ENCODE measurements at places on chromosomes 4 and X.

DNA sequence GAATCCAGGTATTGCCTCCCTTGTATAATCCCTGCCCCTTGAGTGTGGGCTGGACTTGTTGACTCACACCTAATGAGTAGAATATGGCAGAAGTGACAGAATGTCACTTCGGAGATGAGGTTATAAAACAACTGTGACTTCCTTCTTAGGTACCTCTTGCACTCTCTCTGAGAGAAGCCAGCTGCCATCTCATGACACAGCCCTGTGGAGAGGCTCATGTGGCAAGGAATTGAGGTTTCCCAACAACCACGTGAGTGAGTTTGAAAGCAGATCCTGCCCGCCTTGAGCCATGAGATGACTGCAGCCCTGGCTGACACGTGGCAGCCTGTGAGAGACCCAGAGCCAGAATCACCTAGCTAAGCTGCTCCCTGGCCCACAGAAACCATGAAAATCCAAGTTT, 13.5 kb downstream of the ASB11 start:
- no peak for DNase-seq

DNA sequence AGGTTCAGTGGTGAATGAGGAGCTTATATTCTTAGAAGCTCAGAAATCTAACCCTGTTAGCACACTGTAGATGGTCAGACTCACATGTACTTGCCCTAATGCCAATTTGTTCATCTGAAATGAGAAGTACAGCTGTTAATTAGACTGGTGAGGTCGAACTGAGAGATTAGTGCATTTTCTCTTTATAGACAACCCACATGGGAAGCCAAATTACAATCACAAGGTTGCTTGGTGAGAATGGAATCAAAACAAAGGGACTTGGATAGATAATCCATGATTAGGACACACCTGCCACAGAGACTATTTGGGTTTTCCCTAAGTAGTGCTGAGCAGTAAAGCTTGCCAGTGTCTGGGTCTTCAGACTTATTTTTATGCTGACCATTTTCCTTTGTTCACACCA, 88.3 kb downstream of the POLA1 start:
- DNase-seq: no peak

GRCh38 chrX:10254739-10255138, 98.0 kb downstream of the CLCN4 start:
- DNase-seq: no peak

DNA sequence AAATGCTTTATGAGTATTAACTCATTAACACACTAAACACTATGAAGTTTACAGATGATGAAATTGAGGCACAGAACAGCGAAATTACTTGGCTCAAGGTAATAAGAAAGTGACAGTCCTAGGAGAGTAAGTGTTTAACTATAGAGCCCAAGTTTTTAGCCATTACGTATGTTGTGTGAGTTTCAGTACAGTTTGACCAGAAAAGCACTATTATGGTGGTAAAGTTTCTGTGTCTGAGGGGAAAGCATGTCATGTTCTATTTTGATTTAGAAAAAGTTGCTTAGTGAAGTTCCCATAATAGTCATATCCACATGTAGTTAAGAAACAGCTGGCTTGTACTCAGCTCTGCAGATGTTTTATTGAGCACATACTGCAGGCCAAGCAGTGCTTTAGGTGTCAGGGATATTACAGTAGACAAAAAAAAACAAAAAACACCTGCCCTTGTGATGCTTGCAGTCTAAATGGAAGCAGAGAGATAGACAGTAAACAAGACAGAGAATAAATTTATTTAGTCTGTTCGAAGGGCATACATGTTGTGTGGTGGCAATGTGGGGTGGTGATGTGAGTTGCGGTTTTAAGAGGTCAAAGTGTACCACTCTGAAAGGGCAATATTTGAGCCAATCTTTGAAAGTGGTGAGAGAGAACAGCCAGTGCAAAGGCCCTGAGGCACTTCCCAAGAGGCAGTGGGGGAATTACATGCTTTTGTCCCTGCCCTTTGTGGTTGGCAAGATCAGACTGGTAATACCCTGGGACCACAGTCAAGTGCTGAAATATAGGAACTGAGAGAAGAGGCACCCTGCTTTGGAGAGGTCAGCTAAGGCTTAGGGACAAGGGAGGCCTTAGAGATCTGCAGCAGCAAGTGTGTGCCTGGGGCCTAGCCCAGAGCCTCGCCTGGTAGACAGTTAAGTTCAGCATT, 6.2 kb downstream of the TMEM131L start:
- no peak for DNase-seq

DNA sequence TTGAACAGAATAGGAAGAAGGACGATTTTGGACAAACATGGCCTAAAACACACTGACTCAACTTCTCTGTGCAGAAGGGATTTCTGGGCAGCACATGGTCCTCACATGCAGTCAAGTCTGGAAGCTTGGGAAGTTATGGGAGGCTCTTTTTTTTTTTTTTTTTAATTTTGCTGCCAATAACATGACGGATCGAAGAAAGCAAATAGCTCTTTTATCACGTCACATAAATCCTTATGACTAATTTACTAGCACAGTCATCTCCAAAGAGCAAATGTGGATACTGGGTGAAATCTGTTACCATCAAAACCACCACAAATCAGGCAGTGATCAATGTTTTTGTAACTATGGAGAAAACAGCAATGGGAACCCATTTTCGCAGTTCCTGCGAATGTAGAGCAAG, 193.3 kb upstream of the FAM9B start:
- no peak for DNase-seq

DNA sequence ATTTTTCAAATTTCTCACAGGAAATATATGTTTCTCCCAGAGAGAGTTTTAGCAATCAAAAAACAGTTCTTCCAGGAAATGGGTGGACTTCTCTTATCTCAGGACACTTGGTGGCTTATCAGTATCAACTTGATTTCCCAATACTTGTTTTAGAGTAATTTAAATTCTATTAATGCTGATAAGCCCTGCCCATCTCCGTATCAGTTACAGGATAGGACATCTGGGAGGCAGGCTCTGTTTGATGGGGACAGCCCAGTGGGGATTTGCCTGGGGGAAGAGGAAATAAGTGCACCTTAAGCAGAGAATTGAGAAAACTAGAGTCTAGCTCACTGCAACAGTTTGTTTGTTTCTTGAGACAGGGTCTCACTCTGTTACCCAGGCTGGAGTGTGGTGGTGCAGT, 43.2 kb upstream of the PDGFRA start:
- no peak for DNase-seq

GRCh38 chrX:150774798-150775568, 81.8 kb downstream of the MTMR1 start:
- no peak for DNase-seq

GRCh38 chr4:169620880-169621248, 486 bp downstream of the CLCN3 start:
- DNase-seq: no peak

- DNase-seq: no peak
These were observed 312.0 kb downstream of the CAMK2D start for GRCh38 chr4:113449410-113449974.

- no peak for DNase-seq
These were observed 78.1 kb downstream of the BMP15 start for GRCh38 chrX:50988649-50989048.

- DNase-seq: no peak
These were observed 33.5 kb upstream of the KLF3 start for GRCh38 chr4:38630519-38630918.

GRCh38 chr4:93042746-93043145, 739.0 kb downstream of the GRID2 start:
- DNase-seq: no peak

GRCh38 chr4:75878246-75878756, 24.0 kb downstream of the PPEF2 start:
- DNase-seq: no peak

DNA sequence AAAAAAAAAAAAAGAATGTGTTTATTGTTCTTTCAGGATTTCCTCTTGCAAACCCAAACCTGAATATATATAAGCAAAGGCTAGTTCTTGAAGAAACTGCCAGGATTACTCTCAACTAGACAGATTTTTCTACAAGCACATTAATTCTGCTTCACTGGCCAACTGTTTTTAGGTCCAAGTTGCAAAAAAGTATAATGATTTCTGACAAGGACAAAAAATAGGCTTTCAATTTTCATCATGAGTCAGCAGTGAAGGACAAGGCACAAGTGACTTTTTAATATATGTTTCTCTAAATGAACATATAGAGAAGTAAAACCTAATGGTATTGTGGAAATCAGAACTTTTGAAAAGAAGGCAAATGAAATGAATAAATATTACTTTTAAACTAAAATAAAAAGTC, 73.7 kb downstream of the ELOVL6 start:
- DNase-seq: no peak

DNA sequence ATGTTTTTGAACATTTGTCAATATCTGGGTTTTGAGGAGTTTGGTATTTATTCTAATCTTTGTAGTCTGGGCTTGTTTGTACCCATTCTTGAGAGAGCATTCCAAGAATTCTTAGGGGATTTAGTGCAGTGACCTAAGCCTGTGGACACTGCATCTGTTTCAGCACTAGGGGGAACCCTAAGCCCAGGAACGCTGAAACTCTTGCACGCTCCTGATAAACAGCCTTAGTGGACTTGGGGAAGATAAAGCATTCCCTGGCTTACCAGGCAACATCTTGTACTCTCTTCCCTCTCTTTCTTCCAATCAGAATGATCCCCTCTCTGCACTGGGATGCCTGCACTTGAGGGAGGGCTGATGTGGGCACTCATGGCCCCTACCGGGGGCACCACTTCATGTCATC, 654.9 kb upstream of the HTR2C start:
- no peak for DNase-seq

GRCh38 chr4:180809439-180809838, 1433.8 kb upstream of the TENM3 start:
- no peak for DNase-seq

DNA sequence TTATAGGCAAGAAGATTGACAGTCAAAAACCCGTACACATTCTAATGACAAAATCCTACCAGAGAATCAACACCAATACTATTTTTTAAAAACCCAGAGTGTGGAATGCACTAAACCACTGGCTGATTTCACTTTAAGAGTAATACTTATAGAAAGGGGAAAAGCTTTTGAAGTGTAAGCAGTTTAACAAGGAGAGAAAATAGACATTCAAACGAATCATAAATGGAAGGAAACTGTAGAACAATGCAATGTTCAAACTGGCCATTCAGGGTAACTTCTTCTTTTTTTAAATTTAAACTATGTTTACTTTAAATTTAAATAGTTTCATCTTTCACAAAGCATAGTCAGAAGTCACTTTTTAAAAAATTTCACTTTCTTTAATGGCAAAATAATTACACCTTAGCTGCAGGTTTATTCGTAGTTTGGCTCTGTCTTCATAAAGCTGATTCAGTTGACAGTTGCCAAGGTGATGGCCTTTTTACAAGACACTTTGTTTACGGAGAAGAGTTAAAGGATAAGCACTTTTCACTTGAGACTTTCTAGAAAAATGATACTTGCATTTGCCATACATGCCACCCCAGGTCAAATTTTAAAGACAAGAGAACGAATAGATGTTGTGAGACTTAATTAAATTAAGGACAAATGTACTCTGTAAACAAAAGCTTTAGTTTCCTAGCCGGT, 82.4 kb upstream of the KLF3 start:
- no peak for DNase-seq

GRCh38 chr4:70715097-70715496, 6.7 kb upstream of the RUFY3 start:
- no peak for DNase-seq

DNA sequence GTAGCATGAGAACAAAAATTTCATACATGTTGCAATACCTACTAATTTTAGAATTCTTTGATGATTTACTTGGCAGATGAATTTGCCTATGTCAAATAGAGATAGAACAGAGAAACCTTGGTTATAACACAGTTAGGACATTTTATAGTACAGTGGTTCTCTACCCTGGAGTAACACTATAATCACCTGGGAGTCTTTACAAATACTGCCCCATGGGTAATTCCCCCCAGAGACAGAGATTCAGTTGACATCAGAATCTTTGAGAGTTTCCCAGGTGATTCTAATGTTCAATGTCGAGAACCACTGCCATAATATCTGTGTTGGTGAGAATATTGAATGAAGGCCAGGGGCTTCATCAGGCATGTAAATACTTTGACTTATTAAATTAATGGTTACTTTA, 401.3 kb upstream of the NDST4 start:
- no peak for DNase-seq

DNA sequence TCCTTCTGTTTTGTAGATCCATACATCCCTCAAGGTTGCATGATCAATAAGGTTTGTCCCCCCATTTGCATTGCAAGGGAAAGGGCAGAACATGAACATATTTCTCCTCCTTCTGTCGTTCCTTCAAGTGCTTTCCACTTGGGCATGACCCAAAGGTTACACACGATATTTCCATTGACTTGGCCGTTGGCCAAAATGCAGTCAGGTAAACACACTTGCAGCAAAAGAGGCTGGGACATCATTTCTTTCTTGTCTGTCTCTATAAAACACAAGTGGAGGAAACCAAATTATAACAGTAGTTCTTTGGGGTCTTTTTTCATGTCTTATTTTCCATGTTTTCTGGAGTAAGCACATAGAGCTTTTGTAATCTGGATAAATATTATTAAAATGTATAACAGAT, 156.1 kb downstream of the FRAS1 start:
- DNase-seq: no peak

GRCh38 chrX:101287402-101287801, 3.7 kb downstream of the TAF7L start:
- DNase-seq: no peak

GRCh38 chr4:163606896-163607691, 112.6 kb downstream of the TMA16 start:
- no peak for DNase-seq

GRCh38 chr4:25466966-25467697, 90.1 kb downstream of the ANAPC4 start:
- DNase-seq: no peak

DNA sequence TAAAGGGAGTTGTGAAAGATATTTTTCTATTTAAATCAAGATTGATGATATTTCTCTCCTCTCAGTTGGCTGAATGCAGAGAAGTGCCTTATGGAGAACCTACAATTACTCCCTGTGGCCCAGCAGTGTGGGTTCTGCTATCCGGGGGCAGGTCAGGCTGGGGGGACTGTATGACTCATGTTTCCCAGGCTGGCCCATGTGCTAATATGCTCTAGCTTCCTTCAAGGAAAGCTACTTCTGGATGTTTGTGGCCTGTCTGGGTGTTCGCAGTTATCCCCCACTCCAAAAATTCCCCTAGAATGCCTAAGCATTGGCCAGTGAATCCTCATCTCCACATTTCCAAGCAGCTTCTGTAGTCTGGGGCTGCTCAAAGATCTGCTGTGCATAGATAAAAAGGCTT, 58.9 kb upstream of the SPP1 start:
- DNase-seq: no peak

- DNase-seq: no peak
These were observed 48.4 kb upstream of the IL9R start for GRCh38 chrX:155949098-155949497.

DNA sequence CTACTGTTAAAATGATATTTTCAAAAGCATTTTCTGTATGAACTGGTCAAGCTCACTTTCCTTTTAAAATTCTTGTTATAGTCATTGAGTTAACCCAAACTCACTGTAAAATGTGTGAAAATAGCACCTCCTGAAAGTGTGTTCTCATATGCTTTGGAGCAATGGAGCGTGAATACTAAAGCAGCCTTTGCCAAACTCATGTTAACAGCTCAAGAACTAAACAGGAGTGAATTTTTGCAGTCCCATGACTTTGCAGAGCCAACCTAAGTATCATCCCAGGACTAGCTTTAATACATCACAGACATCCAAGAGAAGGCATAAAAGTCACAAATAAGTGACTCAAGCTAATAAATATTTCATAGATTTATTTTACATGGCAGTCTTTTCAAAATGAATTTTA, 2.3 kb downstream of the AMMECR1 start:
- DNase-seq: no peak

GRCh38 chr4:156053174-156053573, 99.5 kb upstream of the CTSO start:
- DNase-seq: no peak

Data from NCI-H2081 treated with DMSO at 0.1 percent for 48 hours (cell line).